ENCODE measurements at places on chromosomes 2 and 18.

- no peak for DNase-seq
These were observed 75.1 kb upstream of the PARD3B start for GRCh38 chr2:204470178-204470620.

DNA sequence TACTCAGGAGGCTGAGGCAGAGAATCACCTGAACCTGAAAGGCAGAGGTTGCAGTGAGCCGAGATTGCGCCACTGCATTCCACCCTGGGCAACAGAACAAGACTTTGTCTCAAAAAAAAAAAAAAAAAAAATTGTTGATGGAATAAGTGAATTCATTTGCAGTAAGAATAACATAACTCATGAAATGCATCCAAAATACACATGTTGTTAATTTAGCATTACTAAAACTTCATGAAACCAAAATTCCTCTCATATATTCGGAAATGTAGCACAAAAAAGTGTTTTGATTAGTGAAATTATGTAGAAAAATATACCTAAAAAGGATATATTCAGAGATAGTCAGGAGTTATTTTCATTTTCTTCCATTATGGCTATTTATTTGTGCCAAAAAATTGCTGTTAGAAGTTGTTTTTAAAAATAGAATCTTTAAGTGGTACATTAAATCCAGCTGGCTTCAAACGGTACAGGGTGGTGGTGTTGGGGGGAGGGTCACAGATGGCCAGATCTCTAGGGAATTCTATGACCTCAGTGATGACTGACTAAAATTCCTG is 78.2 kb upstream of the UGP2 start:
- no peak for DNase-seq

DNA sequence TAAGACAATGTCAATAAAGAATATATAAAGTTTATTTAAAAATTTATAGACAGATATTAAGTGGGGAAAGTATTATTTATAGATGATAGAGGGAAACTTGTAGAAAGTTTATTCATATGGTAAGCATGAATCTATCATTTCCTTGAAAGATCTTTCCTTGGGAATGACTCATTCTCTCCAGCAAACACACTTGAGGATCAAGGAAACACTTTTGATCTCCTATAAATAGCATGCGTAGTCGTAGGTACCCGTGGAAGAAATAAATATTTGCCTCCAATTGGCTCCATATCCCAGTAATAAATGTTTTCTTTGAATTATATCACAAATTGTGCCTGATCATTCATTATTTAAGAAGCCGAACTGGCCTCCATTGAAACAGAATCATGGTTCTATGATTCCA is 483.4 kb downstream of the RNF144A start:
- DNase-seq, result no peak

- DNase-seq, result no peak
These were observed 132.8 kb upstream of the GALNT5 start for GRCh38 chr2:157124731-157125130.

GRCh38 chr2:19746611-19747309 is 155.0 kb downstream of the TTC32 start:
- DNase-seq, result no peak

DNA sequence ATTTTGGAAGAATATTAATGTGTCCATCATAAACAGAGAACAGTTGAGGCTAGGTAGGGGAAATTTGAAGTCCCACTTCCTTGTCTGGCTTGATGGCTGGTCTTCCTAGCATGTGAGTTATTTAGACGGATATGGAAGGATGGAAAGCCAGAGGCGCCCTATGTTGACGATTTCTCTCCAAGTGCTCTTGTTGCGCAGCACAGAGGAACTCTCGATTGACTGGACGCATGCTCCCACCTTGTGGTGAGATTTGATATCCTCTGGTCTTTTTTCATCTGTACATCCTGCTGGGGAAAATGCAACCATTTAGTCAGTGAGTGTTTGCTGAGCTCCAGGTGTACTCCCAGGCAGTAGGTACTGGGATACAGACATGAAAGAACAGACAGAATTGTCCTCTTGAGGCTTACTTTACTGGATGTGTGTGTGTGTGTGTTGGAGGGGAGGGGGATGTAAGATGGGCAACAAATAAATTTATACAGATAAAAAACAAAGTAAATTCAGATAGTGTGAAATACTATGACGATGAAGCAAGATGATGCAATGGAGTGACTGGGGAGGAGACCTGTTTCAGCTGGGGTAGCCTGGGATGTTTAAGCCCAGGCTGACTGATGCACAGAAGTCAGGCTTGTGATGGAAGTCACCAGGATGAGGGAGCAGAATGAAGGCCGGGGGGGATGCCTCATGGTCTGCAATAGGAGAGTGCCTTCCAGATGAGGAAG is 137.2 kb downstream of the TRIM43 start:
- no peak for DNase-seq

- no peak for DNase-seq
These were observed 92.7 kb upstream of the PARD3B start for GRCh38 chr2:204452464-204453023.

DNA sequence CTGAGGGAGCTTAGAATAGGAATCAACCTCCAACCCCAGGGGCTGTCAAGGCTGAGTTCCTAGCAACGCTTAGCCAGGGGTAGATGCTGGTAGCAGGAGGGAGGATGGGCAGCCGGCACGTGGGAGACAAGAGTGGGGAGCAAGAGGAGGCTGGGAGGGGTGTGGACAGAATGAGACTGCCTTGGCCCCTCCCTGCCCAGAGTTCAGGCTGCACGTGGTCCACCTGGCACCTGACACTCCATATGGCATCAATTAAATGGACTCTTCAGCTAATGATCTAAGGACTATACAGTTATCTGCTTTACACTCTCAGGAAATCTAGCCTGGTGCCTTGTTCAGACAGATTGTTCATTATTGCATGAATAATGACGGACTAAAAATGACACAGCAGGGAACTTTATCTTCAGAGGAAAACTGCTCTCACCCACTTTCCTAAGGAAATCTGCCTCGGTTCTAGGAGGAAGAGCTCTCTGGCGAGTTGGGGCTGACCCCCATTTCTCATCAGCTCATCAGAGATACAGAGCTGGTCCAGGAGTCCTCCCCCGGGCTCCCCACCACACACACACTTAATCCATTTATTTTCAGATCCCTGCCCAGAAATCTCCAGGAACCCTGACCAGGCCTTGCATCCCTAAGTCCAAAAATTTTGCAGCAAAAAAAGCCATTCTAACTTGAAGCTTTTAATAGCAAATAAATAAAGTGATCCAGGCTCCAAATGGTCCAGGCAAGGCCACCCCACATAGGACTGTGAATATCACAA is 102.1 kb upstream of the CDC42EP3 start:
- no peak for DNase-seq

- DNase-seq, result no peak
These were observed 23.5 kb upstream of the RHOB start for GRCh38 chr2:20423359-20423758.

GRCh38 chr2:182378759-182379158 is 48.1 kb downstream of the PDE1A start:
- no peak for DNase-seq

DNA sequence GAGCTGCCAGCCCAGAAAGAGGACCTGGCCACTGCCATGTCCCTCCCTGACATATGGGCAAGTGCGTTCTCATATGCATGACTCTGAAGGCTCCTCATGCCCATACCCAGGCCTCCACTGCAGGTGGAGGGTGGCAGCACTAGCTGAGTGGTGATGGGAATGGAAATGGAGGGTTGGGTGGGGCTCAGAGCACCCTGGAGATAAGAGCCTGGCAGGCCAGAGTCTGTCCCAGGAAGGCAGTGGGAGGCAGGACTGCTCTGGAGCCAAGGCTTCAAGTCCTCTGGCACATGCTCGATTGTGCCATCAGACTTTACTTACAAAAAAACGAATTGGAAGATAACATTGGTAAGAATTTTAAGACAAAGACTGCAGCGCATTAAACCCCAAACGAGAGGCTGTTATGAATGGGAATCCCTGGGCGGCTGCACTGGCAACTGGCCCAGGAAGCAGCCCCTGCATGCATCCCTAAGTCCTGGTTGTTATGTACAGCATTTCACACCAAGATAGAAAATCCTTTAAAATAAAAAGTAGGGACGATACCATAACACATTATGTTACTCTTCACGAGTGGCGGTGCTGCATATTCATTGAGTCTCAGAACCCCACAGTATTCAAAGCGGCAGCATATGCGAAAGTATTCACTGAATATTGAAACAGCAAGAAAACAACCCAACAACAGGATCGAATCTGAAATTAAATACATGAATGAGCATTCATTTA is 81.7 kb upstream of the FAM98A start:
- no peak for DNase-seq

DNA sequence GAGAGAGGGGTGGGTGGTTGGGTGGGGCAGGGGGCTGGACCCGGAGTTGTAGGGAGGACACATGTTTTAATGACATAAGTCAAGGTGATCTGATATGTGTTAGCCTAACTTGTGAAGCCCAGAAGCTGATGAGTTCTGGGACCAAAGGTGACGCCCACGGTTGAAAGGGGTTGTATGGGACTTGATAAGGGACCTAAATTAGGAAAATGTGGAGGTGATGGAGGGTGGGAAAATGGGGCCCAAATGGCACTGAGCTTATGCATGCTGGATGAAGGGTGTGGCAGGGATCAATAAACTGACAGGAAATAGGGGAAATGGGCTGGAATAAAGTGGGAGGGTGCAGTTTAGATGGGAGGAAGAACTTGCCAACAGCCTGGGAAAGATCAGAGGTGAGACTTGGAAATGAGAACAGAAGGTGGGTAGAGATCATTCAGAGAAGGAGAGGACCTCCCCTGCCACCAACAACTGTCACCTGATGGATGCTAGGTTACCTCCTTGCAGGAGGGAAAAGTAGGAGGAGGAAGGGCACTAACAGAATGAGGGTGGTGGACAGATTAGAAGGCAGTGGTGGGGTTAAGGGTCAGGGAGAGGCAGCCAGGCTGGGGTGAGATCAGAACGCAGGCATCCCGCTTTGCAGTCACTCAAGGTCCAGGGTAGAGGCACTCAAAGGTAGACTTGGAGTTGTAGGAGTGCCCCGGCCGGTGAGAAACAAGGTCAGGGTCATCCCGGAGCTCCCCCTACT is 15.3 kb downstream of the WNT10A start:
- no peak for DNase-seq

DNA sequence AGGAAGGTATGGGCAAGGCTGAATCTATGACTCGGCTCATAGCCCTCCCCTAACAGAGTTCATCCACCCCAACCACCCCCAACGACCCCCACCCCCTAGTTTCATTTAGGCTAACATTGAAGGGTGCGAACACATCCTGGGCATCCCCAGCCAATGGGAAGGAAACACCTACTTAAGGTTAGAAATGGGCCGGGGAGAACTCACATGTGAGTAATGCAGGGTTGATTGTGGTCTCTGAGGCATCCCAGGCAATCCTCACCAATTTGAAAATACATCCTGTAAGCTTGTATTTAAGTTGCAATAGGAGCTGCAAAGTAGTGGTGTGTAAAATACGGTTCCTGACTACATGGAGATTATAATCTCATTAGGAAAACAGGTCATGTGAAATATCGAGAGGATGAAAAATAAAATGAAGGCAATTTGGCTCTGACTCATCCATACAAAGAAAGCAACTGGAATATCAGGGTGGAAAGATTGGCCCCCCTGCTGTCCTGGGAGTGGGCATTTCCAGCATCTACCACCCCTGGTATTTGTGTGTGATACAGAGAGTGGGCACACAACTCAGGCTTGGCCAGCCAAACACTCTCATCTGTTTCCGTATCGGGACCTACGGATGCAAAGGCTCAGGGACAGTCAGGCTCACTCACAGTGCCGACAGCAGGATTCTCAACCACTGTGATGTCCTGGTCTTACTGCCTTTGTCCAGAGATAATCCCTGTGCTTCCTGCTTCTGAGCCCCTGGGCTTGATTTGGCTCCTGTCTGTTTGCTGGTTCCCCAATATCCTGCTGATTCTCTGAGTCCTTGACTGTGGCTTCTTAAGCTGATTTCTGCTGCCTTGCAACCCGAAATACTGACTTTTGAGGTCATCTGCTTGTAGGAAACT is 90.0 kb upstream of the NCKAP5 start:
- DNase-seq, result no peak

GRCh38 chr2:23597687-23598086 is 212.7 kb downstream of the KLHL29 start:
- DNase-seq, result no peak

- no peak for DNase-seq
These were observed 810.1 kb upstream of the POU3F3 start for GRCh38 chr2:104043864-104044263.

DNA sequence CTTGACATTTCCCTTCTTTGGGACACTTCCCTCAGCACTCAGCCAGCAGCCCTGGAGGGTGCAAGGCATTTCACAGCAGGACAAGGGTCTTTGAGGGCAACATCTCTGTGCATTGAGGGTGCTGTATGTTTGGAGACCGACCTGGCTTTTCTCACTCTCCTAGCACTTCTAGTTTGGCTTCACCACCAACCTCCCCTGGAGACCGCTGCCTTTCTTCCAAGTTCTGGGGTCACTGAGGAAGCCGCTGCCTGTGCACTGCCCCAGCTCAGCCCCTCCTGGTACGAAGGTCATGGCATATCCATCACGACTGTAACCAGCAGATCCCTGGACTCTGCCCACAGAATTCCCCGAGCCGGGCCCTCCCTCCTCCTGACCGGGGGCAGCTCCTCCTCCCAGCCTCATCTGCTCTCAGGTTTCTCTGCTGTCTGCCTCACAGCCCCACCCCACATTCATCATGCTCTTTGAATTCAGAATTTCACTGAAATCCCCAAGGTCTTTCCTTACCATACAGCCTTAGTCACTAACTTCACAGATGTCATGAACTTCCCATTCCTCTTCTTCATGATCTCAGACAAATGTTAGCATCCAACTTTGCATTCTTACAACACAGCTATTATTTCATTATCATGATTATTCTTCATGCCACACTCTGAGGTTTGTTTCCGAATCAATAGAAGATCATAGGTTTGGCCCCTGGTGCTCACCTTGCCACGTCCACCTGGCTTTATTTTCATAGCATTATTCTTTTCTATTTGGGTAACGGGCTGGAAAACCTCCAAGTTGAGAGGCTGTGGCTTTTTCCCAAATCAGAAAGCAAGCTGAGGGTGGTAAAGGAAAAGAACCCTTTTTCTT is 113.0 kb upstream of the COPS8 start:
- no peak for DNase-seq

DNA sequence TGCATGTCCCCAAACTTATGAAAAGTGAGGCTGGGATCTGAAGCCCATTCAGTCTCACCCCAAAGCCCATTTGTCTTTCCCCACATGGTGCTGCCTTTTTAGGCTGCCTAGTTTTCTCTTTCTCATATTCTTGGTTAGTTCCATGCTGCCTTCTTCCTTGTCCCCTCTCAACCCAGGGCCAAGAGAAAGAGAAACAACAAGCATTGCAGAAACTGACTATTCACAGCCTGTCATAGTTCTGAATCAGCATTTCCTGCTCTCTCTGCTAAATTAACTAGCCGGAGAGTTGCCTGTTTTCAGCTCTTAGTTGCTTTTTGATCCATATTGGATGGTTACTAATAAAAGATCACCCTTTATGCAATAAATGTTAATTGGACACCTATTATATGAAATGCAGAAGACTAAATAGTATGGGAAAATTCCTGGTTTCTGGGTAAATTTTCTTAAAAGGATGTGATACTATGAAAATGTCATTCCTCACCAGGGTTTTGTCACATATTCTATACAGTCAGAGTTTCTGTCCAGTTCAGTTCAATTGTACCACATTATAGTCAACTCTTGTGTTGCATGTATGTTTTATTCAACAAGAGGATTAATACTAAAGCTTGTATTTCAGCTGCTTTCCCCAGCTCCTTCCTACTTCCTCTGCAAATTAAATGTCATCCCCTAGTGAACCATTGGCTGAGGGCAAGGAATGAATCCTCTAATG is 246.5 kb downstream of the GALR1 start:
- DNase-seq, result no peak

- DNase-seq, result no peak
These were observed 7.9 kb downstream of the MFSD6 start for GRCh38 chr2:190415794-190416775.
